NCI-H2171 treated with DMSO at 0.1 percent for 48 hours (cell line): ENCODE measurements at places on chromosomes 16 and 17.
A peak's percentile ranks its signal among the peaks of the same experiment; 100 is the strongest.

- DNase-seq = no peak
Measured at GRCh38 chr17:5032865-5033264, 2.4 kb downstream of the SLC52A1 start.

DNA sequence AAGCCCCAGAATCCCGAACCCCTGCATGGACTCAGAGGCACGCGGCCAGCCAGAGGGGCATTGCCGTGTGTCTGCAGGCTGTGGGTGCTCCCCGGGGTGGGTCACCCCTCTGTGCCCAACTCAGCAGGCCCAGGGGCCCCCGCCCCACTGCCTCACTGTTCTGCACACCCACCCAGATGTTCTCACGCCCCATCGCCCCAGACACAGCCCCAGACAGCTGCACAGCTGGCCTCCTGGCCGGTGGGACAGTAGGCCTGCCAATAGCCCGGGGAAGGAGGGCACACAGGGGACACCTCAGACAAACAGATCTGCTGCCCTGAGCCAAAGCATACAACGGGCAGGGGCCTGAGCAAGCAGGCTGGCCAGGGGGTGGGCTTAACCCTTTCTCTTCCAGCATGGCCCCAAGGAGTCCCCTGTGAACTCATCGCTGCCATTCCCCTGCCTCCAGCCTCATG lies 27.6 kb upstream of the NXPH3 start:
- no peak for DNase-seq

DNA sequence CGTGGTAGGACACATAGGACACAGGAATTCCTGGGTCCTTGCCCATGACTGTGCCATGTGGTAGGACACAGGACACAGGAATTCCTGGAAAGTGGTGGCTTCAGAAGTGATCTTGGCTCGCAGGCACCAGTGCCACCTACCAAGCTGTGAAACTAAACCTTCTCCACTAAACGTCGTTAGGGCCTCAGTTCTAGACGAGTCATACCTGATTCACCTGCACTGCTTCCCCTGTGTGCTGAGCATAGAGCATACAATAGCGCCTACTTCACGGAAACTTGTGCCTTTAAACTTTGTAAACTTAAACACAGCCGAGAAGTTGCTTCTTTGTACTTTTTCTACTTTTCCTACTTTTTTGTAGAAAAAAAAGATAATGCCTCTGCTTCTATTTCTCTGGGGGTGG lies 4.8 kb downstream of the SOX8 start:
- no peak for DNase-seq

- no peak for DNase-seq
Measured at GRCh38 chr16:86567701-86568581, 1.3 kb downstream of the FOXC2 start.

DNA sequence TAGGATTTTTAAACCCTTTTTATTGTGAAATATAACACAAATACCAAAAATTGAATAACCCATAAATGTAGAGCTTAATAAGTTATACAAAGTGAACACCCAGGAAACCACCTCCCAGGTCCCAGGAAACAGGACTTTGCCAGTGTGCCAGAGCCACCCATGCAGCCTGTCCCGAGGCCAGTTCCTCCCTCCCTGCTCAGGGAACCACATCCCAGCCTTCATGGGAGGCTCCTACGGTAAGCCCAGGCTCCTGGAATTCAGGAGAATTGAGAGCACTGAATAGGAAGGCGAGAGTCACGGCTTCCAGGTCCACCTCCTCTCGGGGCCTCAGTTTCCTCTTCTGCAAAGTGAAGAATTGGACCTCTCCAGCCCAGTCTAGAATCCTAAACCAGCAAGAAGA lies 178.2 kb downstream of the TMEM132E start:
- DNase-seq = no peak

GRCh38 chr16:68772030-68772681 lies 35.1 kb downstream of the CDH1 start:
- no peak for DNase-seq

GRCh38 chr17:35536664-35537171 lies 760 bp downstream of the SLFN12L start:
- DNase-seq = no peak

- DNase-seq = no peak
Measured at GRCh38 chr16:60510941-60511340, 1525.3 kb downstream of the CDH8 start.

GRCh38 chr17:2053380-2054261 lies 1.3 kb upstream of the HIC1 start:
- peak; percentile 63 for DNase-seq

DNA sequence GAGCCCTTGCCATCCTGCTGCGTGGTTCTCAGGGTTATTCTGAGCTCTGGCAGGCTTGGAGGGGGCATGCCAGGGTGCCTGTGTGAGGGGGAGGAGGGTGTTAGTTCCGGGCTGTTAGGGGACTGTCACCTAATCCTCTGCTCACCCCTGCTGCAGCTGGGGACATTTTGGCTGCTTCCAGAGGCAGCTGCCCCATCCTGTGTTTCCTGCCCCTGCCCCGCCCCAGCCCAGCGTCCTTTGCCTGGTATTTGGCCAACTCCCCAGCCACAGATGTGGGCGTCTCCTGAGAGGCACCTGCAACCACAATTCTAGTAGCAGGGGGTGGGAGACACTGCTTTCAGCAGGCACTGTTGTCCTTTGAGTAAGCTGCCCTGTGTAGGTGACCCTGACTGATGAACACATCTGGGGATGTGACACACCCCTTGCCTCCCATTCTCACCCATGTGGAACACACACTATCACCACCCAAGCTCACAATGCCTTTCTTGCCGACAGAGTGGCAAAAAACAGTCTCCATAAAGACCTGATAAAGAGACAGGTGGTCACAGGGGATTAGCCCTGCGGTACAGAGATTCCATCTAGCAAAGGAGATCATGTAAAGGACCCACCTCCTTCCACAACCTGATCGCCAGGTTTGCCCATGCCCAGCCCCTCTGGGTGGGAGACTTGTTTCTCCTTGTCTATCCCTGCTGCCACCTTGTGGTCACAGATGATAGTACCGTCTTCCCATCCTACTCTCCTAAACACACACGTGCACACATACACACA lies at the start of gene CHRNE:
CHRNE (minus strand) TSS at position 48 of the 768 bp plus-strand sequence; CDS start at position 13, 35 bp downstream.
- peak; percentile 84 for DNase-seq

DNA sequence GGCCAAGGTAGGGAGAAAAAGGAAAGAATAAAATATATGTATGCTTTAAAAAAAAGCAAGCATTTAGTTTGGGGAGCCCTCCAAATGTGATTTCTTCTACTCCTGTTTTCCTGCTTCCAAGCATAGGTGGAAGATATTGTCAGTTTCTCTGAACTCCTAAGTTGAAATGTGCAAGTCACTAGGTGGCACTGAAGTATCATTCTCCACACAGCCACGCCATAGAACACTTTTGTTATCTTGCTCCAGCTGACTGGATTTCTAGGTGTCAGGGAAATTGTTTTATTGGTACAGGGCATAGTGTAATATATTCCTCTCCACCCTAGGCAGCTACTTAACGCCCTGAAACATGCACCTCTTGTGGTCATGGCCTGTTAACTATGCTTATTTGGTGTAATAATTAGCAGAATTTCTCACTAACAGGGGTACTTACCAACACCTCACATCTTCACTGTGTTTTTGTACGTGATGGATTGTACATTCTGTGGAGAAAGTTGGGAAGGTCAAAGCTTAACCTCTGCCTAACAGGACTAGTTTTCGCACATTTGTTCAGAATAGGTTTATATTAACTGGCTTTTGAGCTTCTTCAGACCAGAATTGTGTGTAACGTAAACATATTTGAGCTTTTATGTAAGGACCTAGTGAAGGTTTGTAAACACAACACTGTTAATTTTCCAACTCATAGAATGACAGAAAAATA lies 69.3 kb downstream of the FTO start:
- peak; percentile 79 for DNase-seq

- DNase-seq = no peak
Measured at GRCh38 chr16:4295581-4295980, 20.3 kb upstream of the GLIS2 start.

DNA sequence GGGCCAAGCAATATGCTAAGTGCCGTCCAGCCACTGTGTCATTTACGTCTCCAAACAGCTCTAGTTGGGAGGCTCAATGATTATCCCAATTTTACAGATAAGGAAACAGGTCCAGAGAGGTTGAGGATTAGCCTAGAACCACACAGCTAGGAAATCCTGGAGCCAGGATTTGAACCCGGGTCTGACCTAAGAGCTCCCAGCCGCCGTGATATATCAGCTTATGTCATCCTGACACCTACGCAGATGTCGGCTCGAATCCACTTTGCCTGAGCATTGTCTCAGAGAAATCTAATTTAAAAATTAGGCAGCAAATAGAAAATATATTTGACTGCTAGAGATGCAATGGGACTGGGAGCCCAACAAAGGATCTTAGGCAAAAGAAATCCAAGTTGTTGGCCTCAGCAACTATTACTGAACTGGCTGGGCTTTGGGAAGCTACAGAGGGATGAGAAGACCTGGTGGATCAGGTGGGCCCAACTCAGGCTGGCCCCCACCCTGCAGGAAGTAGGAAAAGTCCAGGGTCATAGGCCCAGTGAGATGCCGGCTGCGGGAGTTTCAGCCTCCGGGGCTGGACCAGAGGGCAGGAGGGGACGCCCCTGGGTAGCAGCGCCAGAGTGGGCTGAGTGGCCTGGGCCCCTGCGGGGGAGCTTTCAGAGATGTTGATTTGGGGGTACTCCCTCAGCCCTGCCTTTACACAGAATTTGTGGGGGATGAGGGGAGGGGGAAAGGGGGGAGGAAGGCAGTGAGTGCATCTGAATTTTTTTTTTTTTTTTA lies 35.1 kb upstream of the IL21R start:
- no peak for DNase-seq

DNA sequence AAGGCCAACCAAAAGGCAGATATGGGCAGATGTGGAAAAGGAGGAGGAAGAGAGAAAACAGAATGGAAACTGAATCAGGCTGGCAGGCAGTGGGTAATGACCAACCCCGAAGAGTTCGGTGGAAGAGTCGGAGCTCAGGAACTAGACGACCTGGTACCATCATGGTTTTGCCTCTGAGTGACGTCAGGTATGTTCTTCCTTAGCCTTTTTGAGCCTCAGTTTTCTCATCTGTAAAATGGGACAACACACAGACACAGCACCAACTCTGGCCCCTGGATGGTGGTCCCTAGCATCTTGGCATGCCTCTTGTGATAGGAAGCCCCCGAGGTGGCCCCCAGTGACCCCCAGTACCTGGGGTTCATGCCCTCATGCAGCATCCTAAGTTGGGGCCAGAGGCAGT lies 37.2 kb upstream of the C16orf82 start:
- no peak for DNase-seq

GRCh38 chr17:75335315-75335714 lies 46.1 kb upstream of the SLC25A19 start:
- DNase-seq = no peak

GRCh38 chr17:19750020-19750572 lies 2.0 kb upstream of the ALDH3A1 start:
- no peak for DNase-seq

DNA sequence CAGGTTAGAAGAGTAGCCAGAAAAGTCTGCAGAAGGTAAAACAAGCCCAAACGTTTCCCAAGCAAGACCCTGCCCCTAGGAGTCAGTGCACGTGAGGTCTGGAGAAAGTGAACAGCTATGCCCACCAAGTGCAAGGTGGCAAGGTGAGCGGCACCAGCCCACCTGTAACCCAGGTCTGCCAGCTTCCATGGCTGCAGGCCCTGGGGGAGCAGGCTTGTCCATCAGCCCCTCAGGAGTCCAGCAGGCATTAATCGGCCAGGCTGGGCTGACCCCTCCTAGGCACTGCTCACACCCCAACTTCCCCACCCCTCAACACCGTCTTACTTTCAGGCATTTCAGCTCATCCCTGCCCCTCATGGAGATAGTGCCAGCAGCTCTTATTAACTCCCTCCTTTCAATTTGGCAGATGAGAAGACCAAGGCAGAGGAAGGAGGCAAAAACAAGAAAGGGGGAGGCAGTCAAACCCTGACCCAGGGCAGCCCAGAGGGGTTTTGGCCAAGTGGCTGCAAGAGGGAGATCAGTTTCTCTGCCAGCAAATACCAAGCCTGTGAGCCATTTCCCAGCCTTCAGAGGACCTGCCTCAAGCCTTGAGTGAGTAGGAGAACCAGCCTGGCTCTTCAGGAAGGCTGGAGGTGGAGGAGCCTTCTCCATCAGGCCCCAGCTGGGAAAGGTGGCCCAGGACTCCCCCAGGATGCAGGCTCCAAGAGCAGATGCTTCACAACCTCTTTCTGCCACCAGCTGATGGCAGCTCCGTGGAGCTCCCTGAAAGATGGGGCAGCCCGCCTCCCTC lies 14.7 kb downstream of the BEAN1 start:
- DNase-seq = no peak

- no peak for DNase-seq
Measured at GRCh38 chr16:48556913-48557351, 53.0 kb downstream of the N4BP1 start.

DNA sequence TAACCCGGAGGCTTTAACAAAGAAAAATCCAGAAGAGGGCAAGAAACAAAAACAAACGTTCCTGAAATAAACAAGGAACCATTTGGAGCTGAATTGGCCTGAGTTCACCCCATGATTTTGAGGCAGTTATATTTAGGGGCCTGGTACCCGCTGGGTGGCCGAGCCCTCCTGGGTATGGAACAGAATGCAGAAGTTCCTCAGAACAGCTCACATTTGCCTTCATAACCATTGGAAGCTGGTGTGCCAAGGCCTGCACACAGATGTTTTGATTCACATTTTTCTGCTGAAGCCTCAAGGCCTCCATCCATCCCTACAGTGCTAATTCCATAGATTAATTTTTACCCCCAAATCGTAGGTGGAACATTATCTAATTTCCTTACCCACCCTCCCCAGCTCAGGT lies 3.3 kb upstream of the ZFHX3 start:
- no peak for DNase-seq

- peak; percentile 79 for DNase-seq
Measured at GRCh38 chr17:42333053-42333452, 44.8 kb downstream of the STAT5A start.

- no peak for DNase-seq
Measured at GRCh38 chr16:75647112-75647491, 363 bp downstream of the KARS1 start.

- no peak for DNase-seq
Measured at GRCh38 chr17:67441896-67442219, 64.8 kb downstream of the PITPNC1 start.

DNA sequence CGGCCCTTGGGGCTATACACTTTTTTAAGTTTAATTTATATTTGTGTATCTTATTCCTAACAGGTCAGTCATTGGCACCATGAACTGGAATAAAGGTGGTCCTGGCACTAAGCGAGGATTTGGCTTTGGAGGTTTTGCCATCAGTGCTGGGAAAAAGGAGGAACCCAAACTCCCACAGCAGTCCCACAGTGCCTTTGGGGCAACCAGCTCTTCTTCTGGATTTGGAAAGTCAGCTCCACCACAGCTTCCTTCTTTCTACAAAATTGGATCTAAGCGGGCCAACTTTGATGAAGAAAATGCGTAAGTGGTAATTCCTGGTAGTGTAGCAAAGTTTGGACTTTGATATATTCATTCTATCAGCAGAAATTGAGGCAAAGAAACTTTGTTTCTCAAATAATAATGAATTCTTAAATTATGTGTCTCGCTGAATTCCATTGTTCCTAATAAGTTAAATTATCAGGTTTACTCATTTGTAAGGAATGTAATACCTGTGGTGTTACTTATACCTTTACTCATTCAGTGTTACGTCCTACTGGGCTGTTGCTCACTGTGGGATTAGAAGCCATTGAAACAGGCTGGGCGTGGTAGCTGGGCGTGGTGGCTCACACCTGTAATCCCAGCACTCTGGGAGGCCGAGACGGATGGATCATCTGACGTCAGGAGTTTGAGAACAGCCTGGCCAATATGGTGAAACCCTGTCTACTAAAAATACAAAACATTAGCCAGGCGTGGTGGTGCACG lies 13.2 kb downstream of the DDX42 start:
- DNase-seq = no peak
